ENCODE measurements at places on chromosomes 5 and 9. TPM values are rescaled to one million over a fixed set of nuclear protein-coding genes. Genes with fewer than 3 reads are reported as not detected.

- no peaks in the 10 kb centered on the region for H3K36me3 ChIP-seq
- peak overlapping the region; percentile 55 for H3K27ac ChIP-seq
- no peak overlapping the region for H3K4me3 ChIP-seq
- peaks cover 36% of the 10 kb centered on the region for H3K4me1 ChIP-seq
Observed at GRCh38 chr9:131709771-131710431, 30.0 kb downstream of the RAPGEF1 start.

- peaks cover 43% of the 10 kb centered on the region for H3K4me1 ChIP-seq
- peak; percentile 67 for DNase-seq
- H3K4me3 ChIP-seq, result peak overlapping the region; percentile 8
Observed at GRCh38 chr5:43572357-43572756, 15.5 kb upstream of the PAIP1 start.

DNA sequence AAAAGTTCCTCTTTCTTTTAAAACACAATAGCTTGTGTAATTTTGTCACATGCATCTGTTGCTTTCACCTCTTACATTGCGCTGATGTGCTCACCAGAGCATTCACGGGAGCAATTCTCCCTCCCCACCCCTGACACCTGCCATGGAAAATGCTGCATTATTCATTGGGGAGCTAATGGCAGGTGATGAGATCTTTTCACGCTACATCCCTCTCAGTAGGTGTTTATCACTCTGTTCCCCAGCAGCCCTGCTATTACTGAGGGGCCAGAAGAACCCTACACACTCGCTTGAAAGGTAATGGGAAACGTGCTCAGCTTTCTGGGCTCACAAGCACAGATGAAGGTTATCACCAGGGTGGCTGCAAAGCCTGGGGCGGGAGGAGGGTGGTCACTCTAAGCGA is 398.0 kb downstream of the PSAT1 start:
- no peak overlapping the region for H3K27ac ChIP-seq
- no peak overlapping the region for H3K4me3 ChIP-seq
- H3K4me1 ChIP-seq, result no peaks in the 10 kb centered on the region
- no peaks in the 10 kb centered on the region for H3K36me3 ChIP-seq

GRCh38 chr9:96738147-96739027 is 39.5 kb downstream of the ZNF510 start:
- no peak overlapping the region for H3K27ac ChIP-seq
- no peaks in the 10 kb centered on the region for H3K27me3 ChIP-seq
- no peak for DNase-seq
- H3K4me1 ChIP-seq, result no peaks in the 10 kb centered on the region
- no peaks in the 10 kb centered on the region for H3K36me3 ChIP-seq

GRCh38 chr5:124752854-124753720 is 6.6 kb upstream of the ZNF608 start:
- H3K4me1 ChIP-seq, result peaks cover 12% of the 10 kb centered on the region
- no peak overlapping the region for H3K4me3 ChIP-seq
- no peaks in the 10 kb centered on the region for H3K36me3 ChIP-seq
- no peak for DNase-seq

GRCh38 chr5:34886392-34887119 is 28.7 kb downstream of the RAD1 start:
- no peak for DNase-seq
- no peaks in the 10 kb centered on the region for H3K27me3 ChIP-seq
- no peak overlapping the region for H3K27ac ChIP-seq
- no peaks in the 10 kb centered on the region for H3K36me3 ChIP-seq
- no peak overlapping the region for H3K4me3 ChIP-seq

- H3K27ac ChIP-seq, result no peak overlapping the region
- no peaks in the 10 kb centered on the region for H3K36me3 ChIP-seq
- H3K4me1 ChIP-seq, result no peaks in the 10 kb centered on the region
- no peak for DNase-seq
Observed at GRCh38 chr5:59759600-59760351, 133.8 kb downstream of the PDE4D start.

- peak; percentile 82 for DNase-seq
- peak overlapping the region; percentile 56 for H3K4me3 ChIP-seq
- peaks cover 2% of the 10 kb centered on the region for H3K27me3 ChIP-seq
- no peaks in the 10 kb centered on the region for H3K36me3 ChIP-seq
- H3K4me1 ChIP-seq, result peaks cover 20% of the 10 kb centered on the region
Observed at GRCh38 chr9:129626625-129627284, 792 bp downstream of the NTMT1 start.

- no peak overlapping the region for H3K27ac ChIP-seq
- no peaks in the 10 kb centered on the region for H3K36me3 ChIP-seq
- H3K4me3 ChIP-seq, result no peak overlapping the region
- H3K27me3 ChIP-seq, result no peaks in the 10 kb centered on the region
Observed at GRCh38 chr5:173287086-173287485, 41.1 kb downstream of the STC2 start.

GRCh38 chr5:78025540-78025939 is 249.4 kb upstream of the TBCA start:
- no peaks in the 10 kb centered on the region for H3K4me1 ChIP-seq
- no peak overlapping the region for H3K27ac ChIP-seq
- H3K27me3 ChIP-seq, result no peaks in the 10 kb centered on the region
- no peak for DNase-seq

DNA sequence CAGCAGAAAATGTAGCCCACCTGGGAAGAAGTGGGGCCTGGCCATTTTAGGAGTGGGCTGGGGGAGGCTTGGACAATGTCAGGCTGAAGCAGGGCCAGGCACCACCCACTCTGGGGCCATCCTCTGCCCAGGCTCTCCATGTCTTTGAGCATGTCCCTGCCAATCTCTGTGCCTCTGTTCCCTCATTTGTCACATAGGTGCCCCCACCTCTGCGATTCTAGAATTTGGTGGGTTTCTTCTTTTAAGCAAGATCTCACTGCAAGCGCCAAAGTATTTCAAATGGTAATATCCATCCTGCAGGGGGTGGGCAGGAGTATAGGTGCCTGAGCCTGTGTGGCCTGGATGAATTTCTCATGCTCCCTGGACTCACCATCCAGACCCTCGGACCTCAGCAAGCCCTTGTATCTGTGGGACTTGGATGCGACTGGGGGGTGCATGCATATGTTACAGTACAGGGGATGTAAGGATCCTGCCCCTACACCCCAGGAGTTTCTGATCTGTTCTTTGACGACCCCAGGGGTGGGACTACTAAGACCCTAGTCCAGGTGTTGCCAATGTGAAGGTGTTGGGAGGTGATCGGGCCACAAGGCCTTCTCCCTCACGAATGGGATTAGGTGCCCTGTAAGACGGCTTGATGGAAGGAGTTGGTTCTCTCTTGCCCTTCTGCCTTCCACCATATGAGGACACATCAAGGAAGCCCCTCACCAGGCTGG is 4.3 kb downstream of the CD74 start:
- no peaks in the 10 kb centered on the region for H3K27me3 ChIP-seq
- H3K36me3 ChIP-seq, result no peaks in the 10 kb centered on the region
- H3K27ac ChIP-seq, result no peak overlapping the region
- DNase-seq, result no peak

DNA sequence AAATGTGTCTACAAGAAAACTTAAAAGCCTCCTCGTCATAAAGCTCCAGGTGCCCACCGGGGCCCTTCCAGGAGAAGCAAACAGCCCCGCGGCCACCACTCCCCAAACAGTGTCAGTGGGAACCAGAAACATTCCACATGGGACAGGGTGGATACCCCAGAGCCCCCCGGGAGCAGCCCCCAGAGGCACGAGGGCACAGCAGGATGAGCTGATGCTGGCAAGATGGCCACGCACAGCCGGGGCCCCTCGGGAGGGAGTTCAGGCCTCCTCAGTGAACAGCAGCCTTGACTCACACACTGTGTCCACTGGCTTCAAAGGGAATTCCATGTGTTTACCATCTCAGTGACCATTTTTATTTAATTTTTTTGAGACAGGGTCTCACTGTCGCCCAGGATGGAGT is 10.5 kb downstream of the EXD3 start:
- no peak overlapping the region for H3K27ac ChIP-seq
- DNase-seq, result no peak
- H3K4me1 ChIP-seq, result peaks cover 4% of the 10 kb centered on the region
- H3K27me3 ChIP-seq, result no peaks in the 10 kb centered on the region
- H3K4me3 ChIP-seq, result no peak overlapping the region

- H3K36me3 ChIP-seq, result no peaks in the 10 kb centered on the region
- peak; percentile 82 for DNase-seq
- peak overlapping the region; percentile 87 for H3K27ac ChIP-seq
- H3K4me3 ChIP-seq, result no peak overlapping the region
- H3K4me1 ChIP-seq, result peaks cover 45% of the 10 kb centered on the region
- no peaks in the 10 kb centered on the region for H3K27me3 ChIP-seq
Observed at GRCh38 chr9:38039090-38039906, 29.7 kb downstream of the SHB start.

DNA sequence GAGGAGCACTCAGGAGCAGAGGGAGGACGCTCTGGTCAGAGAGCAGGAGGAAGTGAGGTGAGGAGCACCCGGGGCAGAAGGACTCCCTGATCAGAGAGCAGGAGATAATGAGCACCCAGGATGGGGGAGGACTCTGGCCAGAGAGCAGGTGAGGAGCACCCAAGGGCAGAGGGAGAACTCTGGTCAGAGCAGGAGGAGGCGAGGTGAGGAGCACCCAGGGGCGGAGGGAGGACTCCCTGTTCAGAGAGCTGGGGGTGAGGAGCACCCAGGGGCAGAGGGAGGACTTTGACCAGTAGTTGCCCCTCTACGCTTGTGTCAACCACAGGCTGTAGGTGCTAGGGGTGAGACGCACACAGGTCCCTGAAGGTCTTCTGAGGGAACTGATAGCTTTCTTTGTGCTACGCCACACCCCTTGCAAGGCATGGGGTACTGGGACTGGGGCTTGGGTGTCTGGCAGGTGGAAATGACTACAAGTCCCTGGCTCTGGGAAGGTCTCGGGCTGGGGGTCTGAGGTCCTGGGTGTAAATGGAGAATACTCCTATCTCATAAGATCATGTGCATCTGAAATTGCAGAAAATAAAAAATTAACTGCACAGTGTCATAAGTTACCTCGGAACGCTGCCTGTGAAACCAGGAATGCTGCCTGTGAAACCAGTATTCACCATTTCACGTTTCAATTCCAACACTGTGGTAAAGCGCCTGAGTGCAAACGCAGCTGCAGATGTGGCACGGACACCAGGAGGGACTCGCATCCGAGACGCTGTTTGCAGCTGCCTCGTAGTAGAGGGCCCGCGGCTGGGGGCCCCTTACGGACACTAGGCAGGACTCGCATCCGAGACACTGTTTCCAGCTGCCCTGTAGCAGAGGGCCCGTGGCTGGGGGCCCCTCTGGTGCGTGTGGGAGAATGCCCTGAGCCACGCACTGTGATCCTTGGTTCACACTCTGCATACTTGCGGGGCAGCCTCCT is 27.0 kb upstream of the SLC6A3 start:
- H3K36me3 ChIP-seq, result peaks cover 6% of the 10 kb centered on the region
- no peaks in the 10 kb centered on the region for H3K27me3 ChIP-seq
- no peaks in the 10 kb centered on the region for H3K4me1 ChIP-seq
- H3K27ac ChIP-seq, result no peak overlapping the region

GRCh38 chr5:133750856-133751255 is 138.5 kb upstream of the FSTL4 start:
- no peak for DNase-seq
- H3K4me1 ChIP-seq, result no peaks in the 10 kb centered on the region
- H3K27me3 ChIP-seq, result peaks cover 6% of the 10 kb centered on the region
- H3K4me3 ChIP-seq, result no peak overlapping the region

GRCh38 chr9:8401961-8402705 is 602.6 kb upstream of the DMAC1 start:
- peaks cover 3% of the 10 kb centered on the region for H3K36me3 ChIP-seq
- H3K27ac ChIP-seq, result no peak overlapping the region
- DNase-seq, result no peak
- no peak overlapping the region for H3K4me3 ChIP-seq
- peaks cover 8% of the 10 kb centered on the region for H3K4me1 ChIP-seq

DNA sequence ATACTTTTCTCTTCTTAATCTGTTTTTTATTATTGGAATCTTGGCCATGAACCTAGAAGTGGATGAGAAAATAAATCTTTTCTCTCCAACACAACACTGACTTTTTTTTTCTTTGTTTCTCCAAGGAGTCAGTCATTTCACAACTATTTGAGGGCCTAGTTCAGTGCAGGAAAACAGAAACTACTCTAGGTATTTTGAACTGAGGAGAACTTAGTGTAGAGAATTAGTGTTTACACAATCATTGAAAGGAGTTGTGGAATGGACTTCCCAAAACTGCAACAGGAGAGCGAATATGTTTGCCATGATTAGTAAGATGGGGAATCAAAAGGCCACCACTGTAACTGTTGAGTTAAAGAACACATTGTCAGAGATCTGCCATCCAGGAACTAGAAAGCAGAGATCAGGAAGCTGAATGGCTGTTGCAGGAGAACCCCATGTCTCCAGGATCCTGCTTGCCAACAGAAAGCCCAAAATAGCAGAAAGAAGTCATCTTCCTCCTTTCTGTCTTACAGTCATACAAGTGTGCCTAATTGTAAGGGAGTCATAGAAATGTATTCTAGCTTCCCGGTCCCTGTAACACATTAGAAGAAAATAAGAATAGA is 20.3 kb upstream of the PCDH1 start:
- H3K27ac ChIP-seq, result no peak overlapping the region
- no peaks in the 10 kb centered on the region for H3K4me1 ChIP-seq
- no peaks in the 10 kb centered on the region for H3K36me3 ChIP-seq
- no peak for DNase-seq

DNA sequence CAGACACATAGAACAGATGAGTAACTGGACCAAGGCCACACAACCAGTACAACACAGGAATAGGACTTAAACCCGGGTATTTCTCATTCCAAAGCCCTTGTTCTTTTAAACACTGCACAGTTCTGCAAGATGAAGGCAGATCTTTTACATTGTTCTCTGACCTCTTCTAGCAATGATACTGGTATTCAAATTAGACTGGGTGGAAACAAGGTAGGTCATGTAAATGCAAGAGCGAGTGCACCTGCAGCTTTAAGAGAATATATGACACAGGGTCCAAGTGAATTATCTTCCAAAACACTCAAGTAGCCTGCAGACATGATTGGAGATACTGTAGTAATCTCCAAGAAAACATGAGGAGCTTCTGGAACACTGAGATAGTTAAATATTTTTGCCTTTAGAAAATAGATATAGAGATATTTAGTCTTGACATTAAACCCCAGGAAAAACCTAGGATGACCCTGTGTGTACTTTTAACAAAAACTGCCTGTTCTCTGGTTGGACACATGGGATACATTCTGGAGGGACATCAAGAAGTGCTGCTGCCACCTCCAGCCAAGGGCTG is 130.6 kb upstream of the EPB41L4A start:
- no peak overlapping the region for H3K27ac ChIP-seq
- no peaks in the 10 kb centered on the region for H3K27me3 ChIP-seq
- no peak overlapping the region for H3K4me3 ChIP-seq
- DNase-seq, result no peak
- no peaks in the 10 kb centered on the region for H3K36me3 ChIP-seq

The PCDHB4 gene
- total RNA-seq, result 5.2 TPM

The RASGRF2 gene
- 0.06 TPM for total RNA-seq

The ELP1 gene
- 42.6 TPM for total RNA-seq

The NCS1 gene
- 55.7 TPM for total RNA-seq

The SPINK13 gene
- total RNA-seq, result not detected

The SPTAN1 gene
- 227 TPM for total RNA-seq

The F12 gene
- total RNA-seq, result 3.4 TPM

The C9 gene
- not detected for total RNA-seq

The ABLIM3 gene
- 2.1 TPM for total RNA-seq

All from cardiac muscle cell (in vitro differentiated cells and primary cell).